Pulmonary artery endothelial cell (primary cell): ENCODE measurements at places on chromosomes 2 and 18. TPM values are rescaled to one million over a fixed set of nuclear protein-coding genes. Genes with fewer than 3 reads are reported as not detected.

GPAT2 gene
- 5.1 and 6.3 TPM in 2 replicates for total RNA-seq

AKAIN1 gene
- total RNA-seq: not detected in 2 replicates

MLPH gene
- total RNA-seq: not detected in 2 replicates

CHST10 gene
- total RNA-seq: 10.5 and 15.3 TPM in 2 replicates

VSNL1 gene
- not detected in 2 replicates for total RNA-seq

- no peak for DNase-seq
These were observed 479.2 kb upstream of the ACVR2A start for GRCh38 chr2:147365622-147366021.

GRCh38 chr2:68251855-68252399 lies 405 bp downstream of the PPP3R1 start:
- DNase-seq: no peak

DNA sequence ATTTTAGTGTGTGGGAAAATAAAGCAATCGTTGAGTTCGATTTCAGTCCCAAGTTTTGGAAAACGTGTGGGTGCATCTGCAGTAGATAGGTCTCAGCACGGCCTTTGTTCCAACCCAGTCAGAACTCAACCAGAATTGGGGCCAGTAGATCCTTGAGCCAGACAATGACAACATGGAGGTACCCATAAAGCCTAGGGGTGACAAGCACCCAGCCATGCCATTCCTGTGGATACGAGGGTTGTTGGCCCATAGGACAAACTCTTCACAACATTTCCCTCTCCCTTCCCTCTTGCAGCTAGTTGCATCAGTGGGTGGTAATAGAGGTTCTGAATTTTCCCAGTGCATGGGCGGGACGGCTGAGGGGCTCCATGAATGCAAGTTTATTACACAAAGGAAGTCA lies 60.1 kb downstream of the ST3GAL5 start:
- no peak for DNase-seq

GRCh38 chr2:190718652-190719526 lies 70.0 kb downstream of the NAB1 start:
- DNase-seq: peak; percentile 79

DNA sequence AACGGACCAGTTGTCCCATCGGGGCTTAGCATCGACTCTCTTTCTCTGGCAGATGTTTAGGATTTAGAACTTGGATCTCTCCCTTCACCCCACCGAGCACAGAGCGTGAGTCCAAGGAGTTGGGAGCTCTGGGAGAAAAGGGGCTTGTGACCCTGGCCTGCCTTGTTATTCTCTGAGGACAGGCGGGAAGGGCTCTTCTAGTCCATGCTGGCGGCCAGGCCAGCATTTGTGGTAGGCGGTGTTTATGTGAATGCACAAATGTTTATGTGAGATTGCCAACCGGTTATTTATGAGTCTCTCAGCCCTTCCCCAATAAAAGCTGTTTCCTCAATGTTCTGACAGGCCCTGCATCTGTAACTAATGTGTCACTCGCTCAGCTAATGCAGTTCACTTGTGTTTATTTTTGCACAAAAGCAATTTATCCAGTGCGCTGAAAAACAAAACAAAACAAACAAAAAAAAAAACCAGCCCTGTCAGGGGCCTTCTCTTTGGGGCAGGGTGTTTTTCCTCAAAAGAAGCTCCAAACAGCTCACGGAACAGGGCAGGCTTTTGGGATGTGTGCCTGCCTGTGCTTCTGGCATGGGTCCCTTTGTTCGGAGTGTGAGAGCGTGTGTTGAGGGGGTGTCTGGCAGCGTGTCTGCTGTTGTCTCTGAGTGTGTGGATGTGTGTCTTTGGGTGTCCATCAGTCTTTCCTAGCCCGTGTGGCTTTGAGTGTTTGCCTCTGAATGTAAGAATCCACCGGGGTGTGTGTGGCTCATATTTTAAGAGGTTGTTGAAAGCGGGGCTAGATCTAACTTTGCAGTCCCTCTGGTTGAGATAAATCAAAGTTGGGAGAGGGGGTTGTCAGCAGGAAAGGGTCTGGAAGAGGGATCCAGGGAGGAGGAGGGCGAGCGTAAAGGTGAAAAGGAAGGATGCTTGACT lies 52.8 kb upstream of the HAAO start:
- no peak for DNase-seq

DNA sequence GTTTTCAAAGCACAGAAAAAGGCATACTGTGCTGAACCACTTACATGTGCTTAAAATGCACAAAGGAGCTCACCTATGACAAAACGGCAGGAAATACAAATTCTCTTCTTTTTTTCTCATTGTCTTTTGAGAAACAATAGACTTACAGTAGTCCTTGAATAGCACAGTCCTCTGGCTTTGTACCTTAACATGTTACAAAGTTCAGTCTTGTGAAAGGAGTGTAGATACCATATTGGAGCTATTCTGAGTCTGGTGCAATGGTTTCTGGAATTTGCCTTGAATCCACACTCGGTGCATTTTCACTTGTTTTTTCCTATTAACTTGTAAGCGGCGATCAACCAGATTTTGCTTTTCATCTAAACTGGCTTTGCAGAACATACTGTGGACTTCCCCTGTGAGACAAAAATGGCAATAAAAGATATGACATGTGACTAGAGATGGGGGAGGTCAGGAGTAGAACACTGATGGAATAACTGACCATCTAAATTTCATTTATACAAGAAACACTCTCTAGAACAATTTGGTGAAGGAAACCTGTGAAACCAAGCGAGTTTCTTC lies 109.7 kb downstream of the METTL8 start:
- DNase-seq: no peak

DNA sequence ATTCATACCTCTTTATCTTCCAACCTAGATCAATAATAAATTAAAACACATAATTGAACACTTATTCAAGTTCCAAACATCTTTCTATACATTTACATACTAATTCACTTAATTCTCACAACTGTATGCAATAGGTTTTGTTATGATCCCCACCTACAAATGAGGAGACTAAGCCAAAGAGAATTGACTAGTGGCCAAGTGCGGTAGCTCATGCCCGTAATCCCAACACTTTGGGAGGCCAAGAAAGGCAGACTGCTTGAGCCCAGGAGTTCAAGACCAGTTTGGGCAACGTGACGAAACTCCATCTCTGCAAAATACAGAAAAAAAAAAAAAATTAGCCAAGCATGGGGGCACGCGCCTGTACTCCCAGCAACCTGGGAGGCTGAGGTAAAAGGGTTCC lies 36.8 kb downstream of the KCNG3 start:
- no peak for DNase-seq
